Fibroblast of skin of scalp (primary cell): ENCODE measurements at places on chromosomes 4 and X.

DNA sequence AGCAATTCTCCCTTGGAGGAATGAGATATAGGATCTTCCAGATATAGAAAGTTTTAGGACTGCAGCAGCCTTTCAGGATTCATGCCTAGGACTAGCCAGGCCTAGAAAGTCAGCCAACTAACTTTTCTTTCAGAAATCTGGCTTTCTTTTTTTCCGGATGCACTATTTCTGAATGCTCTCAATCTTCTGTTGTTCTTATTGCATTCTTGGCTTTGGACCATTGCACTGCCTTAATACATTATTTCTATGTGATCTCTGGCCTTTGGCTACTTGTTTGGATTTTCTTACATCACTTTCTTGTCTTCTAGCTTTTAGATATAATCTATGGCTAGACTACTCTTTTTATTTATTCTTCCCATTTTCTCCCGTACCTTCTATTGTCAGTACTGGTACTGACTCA, 813.1 kb upstream of the HTR2C start:
- no peak for DNase-seq

- peak; percentile 95 for DNase-seq
These were observed 41.4 kb upstream of the MAGEA4 start for GRCh38 chrX:151871244-151871643.

DNA sequence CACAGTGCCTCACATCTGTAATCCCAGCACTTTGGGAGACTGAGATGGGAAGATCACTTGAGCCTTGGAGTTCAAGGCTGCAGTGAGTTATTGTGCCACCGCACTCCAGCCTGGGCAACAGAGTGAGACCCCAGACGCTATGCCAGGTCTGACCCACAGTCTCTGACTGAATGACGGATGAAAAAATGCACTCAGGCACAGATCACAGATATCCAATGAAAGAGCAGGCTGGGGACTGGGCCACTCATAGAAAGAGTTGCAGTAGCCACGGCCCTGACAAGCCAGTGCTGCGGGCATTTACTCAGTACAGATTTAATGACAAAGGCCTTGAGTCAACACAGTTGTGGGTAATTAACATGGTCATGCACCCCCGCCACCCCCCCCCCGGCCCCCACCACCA, 22.7 kb downstream of the NUDT6 start:
- DNase-seq, result no peak

- no peak for DNase-seq
These were observed 197.0 kb downstream of the FAT4 start for GRCh38 chr4:125511715-125512114.

DNA sequence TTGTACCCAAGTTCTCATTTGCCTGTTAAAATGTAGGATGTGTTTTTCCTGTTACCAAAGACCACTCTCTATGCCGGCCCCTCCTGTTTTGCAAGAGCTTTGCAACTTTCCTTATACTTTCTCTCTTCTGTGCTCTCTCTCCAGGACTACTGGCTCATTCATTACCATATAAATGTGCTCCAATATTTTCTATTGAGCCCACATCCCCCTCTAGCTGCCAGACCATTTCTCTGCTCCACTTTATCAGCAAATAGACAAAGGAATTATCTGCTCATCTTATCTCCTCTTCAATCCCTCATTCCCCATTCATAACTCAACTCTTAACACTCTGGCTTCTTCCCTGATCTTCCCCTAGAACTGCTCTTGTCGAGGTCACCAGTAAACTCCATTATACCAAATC, 33.6 kb downstream of the RPGR start:
- peak; percentile 11 for DNase-seq

DNA sequence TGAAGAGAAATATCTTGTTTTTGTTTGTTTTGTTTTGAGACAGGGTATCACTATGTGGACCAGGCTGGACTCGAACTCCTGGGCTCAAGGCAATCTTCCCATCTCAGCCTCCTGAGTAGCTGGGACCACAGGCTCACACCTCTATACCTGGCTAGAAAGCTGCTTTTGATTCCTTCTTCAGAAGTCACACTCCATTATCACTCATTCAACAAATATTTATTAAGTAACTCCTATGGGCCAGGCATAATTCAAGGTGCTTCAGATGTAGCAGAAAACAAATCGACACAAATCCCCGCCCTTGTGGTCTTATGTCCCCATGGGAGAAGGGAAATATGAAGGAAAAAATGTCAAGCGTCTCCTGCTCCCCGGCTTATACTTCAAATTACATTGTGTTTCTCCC, 72.6 kb upstream of the DHX15 start:
- DNase-seq, result no peak

DNA sequence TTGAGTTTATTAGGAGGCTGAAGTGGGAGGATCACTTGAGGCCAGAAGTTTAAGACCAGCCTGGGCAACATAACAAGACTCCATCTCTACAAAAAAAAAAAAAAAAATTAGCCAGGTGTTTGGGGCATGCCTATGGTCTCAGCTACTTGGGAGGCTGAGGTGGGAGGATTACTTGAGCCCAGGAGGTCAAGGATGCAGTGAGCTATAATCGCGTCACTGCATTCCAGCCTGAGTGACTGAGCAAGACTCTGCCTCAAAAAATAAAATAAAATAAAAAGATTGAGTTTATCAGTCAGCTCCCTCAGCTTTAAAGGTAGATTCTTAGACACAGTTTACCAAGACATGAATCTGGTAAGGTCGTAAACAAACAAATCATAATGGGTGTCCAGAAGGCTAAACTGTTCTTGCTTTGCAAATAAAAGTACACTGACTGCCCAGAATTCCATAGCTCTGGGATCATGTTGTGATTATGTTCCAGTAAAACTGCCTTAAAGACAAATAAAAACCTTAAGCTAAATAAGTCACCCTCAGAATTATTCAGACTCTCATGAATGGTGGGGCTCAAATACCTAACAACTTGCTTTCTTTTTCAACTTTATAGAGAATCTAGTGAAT, 18.7 kb downstream of the APOO start:
- no peak for DNase-seq

- peak; percentile 85 for DNase-seq
These were observed 544.0 kb upstream of the AMOT start for GRCh38 chrX:113384628-113385027.

GRCh38 chr4:59258002-59258401, 1942.1 kb upstream of the ADGRL3 start:
- DNase-seq, result no peak

GRCh38 chrX:101287402-101287801, 3.7 kb downstream of the TAF7L start:
- DNase-seq, result peak; percentile 45

DNA sequence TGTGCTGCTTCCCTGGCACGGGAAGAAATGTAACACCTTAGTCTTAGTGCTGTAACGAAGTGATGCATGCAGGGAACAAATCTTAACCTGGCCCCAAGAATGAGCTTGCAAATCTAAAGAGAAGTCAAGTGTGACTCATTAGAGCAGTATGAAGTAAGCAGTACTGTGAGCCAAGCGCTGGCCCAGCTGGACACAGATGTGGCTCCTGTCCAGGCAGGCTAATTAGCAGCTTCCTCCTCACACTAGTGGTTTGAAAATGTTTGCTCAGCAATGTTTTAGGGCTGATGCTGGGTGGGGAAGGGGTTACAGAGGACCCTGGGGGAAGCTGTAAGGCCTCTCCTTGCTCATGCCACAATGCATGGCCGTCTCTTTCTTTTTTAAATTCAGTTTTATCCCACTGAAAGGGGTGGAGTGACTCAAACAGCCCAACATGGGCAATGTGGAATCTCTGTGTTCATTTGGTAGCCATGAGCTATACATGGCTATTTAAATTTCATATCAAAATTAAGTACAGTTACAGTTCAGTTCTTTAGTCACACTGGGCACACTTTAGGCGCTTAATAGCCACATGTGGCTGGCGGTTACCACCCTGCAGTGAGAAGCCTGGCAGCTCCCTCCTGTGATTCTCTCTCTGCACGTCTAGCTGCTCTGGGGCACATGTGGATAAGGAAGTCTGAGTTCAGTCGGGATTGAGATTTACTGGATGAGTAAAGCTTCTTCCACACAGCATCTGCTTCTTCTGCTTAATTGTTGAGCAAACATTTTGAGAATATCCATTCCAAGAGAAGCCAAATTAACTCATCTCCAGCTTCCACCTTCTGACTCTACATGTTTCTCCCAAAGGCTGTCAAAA, 48.8 kb downstream of the MAP7D2 start:
- peak; percentile 80 for DNase-seq

GRCh38 chr4:70613306-70614183, 15.0 kb upstream of the ENAM start:
- peak; percentile 18 for DNase-seq

- DNase-seq, result no peak
These were observed 2.0 kb downstream of the PARM1 start for GRCh38 chr4:74934888-74935287.

- DNase-seq, result no peak
These were observed 770.2 kb downstream of the FSTL5 start for GRCh38 chr4:161393602-161394001.

- no peak for DNase-seq
These were observed 84.3 kb downstream of the PSAPL1 start for GRCh38 chr4:7350396-7350795.

- no peak for DNase-seq
These were observed 111.6 kb downstream of the FRYL start for GRCh38 chr4:48668254-48669017.

DNA sequence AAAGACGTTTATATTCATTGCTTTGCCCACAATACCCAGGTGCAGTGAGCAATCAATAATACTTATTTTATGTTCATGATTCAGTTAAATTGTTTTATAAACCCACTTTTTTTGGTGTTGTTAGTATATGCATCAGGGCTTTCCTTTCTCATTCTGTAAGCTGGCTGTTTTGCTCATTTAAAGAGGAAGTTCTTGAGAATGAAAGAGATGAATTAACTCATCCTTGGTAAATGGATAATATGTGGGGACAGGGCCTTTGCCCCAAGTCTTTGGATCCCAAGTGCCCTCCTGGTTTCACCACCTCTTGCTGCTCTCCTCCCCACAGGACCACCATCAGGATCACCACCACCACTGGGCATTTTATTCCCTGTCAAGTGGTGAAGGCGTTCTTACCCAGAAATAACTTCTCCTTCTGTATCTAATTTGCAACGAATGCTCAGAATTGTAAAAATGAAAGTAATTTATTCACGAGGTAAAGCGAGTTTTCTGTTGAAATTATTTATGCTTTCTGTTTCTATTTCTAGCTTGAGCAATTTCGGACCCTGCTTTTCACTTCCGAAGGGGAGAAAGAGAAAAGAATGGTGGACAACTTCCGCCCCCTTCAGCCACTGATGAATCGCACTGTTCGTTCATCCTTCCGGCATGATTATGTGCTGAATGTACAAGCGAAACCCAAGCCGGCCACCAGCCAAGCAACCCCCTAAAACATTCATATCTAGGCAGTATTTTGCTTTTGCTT, 8.2 kb upstream of the ZRSR2 start:
- DNase-seq, result no peak

- DNase-seq, result no peak
These were observed 24.2 kb downstream of the ATP5ME start for GRCh38 chr4:649751-650310.

- no peak for DNase-seq
These were observed 41.9 kb upstream of the NSG1 start for GRCh38 chr4:4344915-4345527.

- no peak for DNase-seq
These were observed 40.0 kb downstream of the NSUN7 start for GRCh38 chr4:40789771-40790170.

GRCh38 chr4:158538176-158538575, 16.5 kb downstream of the RXFP1 start:
- peak; percentile 82 for DNase-seq

GRCh38 chrX:6718766-6719165, 183.8 kb upstream of the VCX3A start:
- no peak for DNase-seq
